Activated CD4-positive, CD25-positive, alpha-beta regulatory T cell treated with anti-CD3 and anti-CD28 coated beads, Interleukin-2, amount 50 U/mL, for 24 hours (primary cell): ENCODE measurements at places on chromosomes 5 and 9.

DNA sequence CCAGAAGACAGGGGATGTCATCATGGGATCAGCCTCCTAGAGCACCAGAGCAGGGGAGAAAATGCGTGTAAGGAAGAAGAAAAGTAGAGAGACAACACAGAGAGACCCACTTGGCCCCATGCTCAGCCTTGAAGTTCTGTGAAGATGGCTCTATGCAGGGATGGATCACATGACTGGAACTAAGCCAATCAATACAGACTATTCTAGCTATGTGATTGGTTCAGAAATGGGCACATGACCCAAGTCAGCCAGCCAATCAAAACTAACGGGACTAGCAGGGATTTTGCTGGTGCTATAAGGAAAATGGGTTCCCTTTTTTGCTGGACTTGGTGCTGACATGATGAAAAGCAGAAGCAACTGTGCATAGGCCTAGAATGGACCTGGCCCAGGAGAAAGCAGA lies 173.0 kb upstream of the TBC1D2 start:
- ATAC-seq: no peak

DNA sequence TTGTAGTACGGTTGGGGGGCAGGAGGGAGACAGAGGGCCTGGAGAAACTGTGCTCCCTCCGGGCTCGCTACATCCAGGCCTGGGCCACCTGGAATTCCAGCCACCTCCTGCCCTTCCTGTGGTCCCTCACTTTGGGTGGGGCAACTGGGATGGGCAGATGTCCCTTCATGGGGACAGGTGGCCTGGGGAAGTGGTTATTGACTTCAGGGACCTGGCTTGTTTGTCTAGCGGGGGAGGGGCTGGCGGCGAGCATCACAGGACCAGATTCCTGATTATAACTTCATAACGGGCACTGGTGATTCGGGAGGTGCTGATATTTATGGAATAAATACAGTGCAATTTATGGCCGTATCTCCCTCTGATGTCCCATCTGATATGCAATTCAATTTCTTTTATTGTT lies 20.1 kb upstream of the LAMC3 start:
- ATAC-seq: no peak

GRCh38 chr5:180825768-180826525 lies 23.3 kb upstream of the MGAT1 start:
- peak; percentile 58 for ATAC-seq

DNA sequence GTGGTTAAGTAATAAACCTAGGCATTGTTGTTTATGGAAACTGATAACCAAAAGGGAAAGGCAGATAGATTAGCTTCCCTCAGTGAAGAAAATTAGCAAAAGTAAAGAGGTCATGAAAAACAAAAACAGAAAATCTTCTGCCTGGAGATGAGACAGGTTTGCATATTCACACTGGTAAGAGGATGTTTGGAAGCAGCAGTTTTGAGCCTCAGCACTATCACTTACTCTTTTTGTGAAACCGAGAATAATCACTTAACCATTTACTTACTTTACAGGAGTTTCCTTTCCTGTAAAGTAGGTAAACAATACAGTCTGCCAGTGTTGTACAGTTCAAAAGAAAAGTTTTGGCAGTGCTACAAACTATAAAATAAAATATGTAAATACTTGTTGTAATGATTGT lies 35.5 kb upstream of the EMB start:
- ATAC-seq: no peak

- ATAC-seq: no peak
These were observed 1216.5 kb upstream of the CDH9 start for GRCh38 chr5:28254846-28255245.

GRCh38 chr5:13992795-13993194 lies 48.3 kb upstream of the DNAH5 start:
- ATAC-seq: no peak

DNA sequence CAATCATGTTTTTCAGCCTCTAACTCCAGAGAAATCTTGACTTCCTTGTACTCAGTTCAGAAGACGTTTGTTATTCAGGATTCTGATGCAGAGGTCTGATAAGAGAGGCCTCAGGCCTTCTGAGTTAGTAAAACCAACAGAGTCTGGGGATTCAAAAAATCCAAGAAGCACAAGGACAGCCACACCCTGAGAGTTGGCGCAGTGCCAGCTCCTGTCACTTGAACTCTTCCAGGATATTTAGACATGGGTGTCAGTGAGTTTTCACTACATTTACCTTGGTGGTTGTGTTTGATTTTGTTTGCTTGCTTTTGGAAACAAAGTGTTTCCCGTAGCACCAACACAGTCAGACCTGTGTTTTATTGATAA lies 41.6 kb upstream of the PDE8B start:
- no peak for ATAC-seq

DNA sequence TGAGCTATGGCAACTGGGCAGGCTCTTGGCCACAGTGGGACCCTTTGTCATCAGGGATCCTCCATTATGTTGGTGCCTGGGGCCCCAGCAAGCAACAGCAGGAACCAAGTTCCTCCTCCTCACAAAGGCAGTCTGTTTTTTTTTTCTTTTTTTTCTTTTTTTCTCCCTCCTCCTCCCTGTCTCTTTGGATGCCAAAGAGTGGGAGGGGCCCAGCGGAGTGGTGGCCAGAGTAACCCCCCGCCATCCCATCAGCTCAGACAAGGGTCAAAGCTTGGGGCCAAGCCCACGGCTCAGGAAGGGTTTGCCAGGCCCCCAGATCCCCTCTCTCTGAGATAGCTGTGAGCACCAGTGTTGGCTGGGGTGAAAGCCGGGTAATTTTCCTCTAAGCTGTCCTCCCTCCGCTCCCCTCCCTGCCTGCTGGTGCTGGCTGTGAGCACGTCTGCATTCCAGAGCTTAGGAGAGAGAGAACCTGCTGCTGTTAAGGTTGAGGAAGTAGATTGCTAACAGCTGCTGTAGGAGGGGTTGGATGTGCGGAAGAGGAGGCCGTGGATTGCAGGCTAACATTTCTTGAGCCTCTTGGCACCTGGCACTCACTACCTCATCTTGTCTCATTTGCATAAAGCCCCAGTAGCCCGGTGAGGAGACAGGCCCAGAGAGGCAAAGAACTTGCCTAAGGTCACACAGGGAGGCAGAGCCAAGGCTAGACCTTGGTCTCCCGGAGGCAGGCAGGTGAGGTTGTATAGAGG lies 21.2 kb downstream of the GSN start:
- ATAC-seq: no peak

DNA sequence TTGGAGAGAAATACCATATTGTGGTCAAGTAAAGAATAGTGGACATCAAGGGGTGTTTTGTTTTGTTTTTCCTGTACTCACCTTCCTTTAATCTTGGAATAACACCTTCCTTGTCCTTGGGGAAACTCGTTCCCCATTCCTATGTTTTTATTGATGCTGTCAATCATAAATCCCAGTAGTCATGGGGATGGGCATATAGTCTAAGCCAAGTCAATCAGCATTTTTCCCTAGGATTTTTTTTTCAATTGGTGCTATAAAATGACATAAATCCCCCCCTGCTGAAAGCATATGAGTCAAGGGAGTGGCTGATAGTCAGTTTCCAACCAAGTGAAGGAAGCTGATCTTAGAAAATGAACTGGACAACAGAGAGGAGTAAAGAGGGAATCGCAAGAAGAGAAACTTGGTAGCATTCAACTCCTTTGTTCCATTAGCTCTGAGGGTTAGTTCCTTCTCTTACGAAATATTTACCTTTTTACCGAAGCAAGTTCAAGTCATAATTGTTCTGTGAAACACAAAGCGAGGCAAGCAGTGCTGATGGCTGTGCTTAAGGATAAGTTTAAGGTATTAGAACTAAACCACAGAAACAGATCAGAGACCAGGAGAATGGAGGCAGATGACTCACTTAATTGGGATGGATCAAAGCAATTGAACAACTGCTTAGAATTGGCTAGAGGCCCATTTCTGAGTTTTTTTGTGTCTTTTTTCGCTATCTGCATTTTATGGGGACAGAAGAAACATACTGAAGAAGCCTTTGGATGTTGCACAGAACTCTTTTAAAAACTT lies 218.6 kb downstream of the SEMA6A start:
- ATAC-seq: no peak

DNA sequence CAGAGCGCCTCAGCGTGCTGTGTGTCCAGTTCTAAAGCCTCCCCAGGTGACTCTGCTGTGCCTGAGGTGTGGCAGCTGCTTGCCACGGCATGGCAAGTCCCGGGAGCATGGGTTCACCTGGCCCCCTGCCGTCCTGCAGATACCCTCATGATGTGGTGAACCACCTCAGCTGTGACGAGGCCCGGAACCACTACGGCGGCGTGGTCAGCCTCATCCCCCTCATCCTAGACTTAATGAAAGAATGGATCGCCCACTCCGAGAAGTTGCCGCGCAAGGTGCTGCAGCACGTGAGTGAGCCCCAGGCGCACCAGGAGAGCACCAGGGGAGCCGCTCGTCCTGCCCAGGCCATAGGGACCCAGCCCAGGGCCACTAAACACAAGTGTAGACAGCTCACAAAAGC lies 9.5 kb downstream of the SPACA9 start:
- no peak for ATAC-seq

DNA sequence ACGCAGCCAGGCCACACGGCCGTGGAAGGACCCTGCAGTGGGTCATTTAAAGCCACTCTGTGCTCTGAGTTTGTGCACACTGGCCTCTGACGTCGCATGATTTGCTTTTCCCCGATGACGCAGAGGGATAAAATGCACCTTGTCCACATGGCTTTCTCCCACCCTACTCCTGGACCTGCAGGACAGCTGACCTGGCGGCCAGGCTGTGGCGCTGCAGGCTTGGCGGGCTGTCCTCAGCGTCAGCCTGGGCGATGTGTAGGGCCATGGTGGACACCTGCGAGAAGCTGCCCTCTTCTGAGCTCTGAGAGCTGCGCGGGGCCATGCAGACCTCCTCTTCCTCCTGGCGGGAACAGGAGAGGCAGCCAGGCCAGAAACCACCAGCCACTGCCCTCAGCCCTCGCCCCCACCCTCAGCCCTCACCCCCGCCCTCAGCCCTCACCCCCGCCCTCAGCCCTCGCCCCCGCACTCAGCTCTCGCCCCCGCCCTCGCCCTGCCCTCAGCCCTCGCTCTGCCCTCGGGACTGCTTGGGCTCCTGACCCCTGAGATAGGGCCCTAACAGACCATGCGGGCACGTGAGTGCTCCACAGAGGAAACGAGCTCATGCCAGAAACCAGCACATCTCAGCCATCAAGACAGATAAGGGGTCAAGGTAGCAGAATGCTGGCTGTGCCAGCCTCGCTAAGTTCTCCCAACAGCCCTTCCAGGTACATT lies 20.0 kb upstream of the SCGB3A1 start:
- ATAC-seq: no peak

GRCh38 chr5:137815202-137815990 lies 52.3 kb upstream of the MYOT start:
- no peak for ATAC-seq

DNA sequence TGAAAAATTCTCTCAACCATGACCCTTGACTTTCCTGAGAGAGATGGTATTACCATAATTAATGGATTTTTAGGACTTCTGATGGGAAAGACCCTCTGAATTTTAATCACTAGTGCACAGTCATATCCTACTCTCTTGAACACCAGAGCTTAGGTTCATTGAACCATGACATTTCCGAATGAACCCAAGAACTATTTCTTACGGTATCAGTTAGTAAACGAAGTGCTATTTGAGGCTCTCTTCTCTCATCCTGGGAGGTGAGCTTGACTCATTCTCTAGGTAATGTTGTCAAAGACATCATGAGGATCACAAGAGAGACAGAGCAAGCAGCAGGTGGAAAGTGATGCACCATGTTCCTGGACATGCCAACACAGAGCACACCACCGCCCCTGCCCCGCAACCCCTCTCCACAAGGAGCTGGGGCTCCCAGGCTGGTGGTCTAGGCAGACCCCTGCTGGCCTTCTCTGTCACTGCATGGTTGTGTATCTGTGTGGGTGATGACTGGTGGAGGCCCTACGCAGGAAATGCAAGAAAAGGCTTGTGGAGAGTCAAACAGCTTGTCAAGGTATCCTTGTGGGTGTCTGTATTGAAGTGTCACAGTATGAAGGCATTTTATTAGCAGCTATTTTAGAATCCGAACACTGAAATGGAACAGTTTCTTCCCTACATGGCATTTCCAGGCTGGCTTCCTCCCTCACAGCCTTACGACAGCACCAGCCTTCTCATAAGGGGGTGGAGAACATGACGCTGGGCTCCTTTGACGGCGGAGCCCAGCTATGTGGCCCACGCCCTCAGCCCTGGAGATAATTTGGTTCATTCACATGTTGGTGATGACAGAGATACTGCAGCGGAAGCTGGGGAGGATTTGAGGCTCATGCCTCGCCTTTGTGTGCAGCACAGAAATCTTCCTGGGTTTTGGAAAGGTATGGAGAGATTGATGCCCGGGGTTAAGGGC lies 297.6 kb downstream of the NTRK2 start:
- ATAC-seq: no peak

DNA sequence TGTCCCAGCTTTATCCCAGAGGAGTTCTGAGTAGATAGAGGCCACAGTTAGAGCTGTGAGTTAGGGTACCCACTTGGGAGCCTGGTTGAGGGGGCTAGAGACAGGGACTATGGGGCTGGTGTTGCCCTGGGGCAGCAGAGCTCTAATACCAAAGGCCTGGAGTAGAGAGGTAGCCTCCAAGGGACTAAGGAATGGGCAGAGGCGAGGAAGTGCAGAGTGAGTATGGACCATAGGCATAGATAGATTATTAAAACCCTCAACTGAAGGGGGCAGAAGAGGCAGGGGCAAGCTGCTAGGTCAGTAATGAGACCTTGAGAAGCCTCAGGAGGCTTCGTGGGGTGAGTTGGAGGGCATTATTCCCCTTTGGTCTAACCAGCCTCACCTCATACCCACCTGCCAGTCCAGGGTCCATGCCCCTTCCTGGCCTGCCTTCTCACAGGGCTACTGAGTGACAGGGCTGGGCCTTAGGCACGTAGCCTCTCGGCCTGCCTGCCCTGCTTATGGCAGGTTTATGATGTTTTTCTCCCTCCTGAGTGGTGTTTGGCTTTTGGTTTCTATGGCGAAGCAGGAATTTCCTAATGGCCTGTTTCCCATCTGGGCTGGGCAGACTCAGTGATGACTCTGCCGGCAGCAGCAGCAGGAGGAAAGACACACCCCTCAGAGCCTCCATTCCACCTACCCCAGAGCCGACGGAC lies 8.0 kb downstream of the PDLIM4 start:
- no peak for ATAC-seq

DNA sequence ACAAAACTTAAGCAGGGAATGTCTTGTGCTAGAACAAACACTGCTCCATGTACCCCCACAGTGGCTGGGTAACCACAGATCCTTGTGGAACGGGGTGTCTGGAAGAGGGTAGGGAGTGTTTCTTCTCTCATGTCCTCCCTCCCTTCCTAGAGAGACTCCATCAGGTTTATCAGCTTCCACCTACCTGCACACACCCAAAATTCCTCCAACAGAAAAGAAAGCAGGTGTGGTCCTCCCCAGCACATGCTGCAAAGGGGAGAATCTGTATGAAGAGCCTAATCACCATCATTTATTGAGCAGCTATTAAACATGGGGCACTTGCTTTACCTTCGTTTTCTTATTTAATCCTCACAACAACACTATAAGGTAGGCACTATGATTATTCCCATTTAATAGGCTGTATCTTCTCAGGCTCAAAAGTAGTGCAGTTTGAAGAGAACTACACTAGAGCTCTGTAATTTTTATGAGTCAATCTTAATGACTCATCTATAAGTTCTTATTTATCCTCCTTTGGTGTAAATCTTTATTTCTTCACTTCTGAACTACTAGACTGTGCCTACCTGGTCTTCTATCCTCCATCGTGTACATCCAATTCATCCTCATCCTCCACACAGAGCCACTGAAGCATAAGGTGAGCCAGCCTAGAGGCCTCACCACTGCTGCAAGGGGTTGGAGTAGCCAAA lies 31.6 kb downstream of the C9orf40 start:
- ATAC-seq: no peak

GRCh38 chr9:7859701-7860334 lies 60.2 kb upstream of the DMAC1 start:
- ATAC-seq: no peak

- no peak for ATAC-seq
These were observed 37.8 kb downstream of the UHRF2 start for GRCh38 chr9:6450641-6451375.
